ENCODE measurements at places on chromosomes 11 and 22. TPM values are rescaled to one million over a fixed set of nuclear protein-coding genes. Genes with fewer than 3 reads are reported as not detected.

POLR3H gene
- total RNA-seq, result 22.0 TPM

CTTN gene
- total RNA-seq, result 205 TPM

GRIK4 gene
- not detected for total RNA-seq

OR51B5 gene
- total RNA-seq, result 23.2 TPM

POU2AF1 gene
- not detected for total RNA-seq

FAM180B gene
- total RNA-seq, result 1.4 TPM

C11orf97 gene
- not detected for total RNA-seq

Data from A375 (cell line).